ENCODE measurements at places on chromosomes 4 and X.

DNA sequence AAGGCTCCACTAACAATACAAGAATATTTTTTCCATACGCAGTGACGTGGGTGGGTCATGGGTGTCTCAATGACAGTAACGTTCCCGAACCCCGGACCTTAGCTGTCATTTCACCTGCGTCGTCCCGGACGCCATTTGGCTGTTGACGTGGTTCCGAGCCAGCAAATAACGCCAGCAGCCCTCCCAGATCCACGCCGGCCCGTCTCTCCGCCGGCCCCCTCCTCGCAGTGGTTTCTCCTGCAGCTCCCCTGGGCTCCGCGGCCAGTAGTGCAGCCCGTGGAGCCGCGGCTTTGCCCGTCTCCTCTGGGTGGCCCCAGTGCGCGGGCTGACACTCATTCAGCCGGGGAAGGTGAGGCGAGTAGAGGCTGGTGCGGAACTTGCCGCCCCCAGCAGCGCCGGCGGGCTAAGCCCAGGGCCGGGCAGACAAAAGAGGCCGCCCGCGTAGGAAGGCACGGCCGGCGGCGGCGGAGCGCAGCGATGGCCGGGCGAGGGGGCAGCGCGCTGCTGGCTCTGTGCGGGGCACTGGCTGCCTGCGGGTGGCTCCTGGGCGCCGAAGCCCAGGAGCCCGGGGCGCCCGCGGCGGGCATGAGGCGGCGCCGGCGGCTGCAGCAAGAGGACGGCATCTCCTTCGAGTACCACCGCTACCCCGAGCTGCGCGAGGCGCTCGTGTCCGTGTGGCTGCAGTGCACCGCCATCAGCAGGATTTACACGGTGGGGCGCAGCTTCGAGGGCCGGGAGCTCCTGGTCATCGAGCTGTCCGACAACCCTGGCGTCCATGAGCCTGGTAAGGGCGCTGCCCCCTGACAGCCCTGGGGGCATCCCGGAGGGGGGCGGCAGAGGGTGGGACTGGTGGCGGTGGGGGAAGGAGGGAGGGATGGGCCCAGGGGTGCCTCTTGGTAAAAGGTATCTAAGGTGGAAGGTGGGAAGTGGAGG is at the start of gene CPE:
TSS of gene CPE (plus strand) at position 264 of the 933 bp plus-strand sequence. CDS start at position 478, 214 bp downstream.
- H3K4me3 ChIP-seq = peak within 1 kb of the TSS; percentile 80
- peaks cover 18% of the 10 kb centered on the region for H3K4me1 ChIP-seq
- no peaks in the 10 kb centered on the region for H3K36me3 ChIP-seq

DNA sequence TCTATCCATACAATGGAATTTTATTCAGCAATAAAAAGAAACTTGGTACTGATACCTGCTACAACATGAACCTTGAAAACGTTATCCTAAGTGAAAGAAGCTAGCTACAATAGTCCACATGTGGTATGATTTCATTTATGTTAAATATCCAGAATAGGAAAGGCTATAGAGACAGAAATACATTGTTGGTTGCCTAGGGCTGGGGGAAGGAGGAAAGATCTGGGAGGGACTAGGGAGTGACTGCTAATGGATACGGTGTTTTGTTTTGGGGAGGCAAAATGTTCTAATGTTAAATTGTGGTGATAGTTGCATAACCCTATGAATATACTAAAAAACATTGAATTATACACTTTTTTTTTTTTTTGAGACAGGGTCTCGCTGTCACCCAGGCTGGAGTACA is 141.1 kb upstream of the ARX start:
- H3K36me3 ChIP-seq = no peaks in the 10 kb centered on the region
- H3K4me1 ChIP-seq = no peaks in the 10 kb centered on the region
- DNase-seq = no peak
- no peak overlapping the region for H3K27ac ChIP-seq
- no peak overlapping the region for H3K4me3 ChIP-seq

- H3K27ac ChIP-seq = no peak overlapping the region
- peaks cover 6% of the 10 kb centered on the region for H3K36me3 ChIP-seq
- H3K4me3 ChIP-seq = no peak overlapping the region
These were observed 3.6 kb upstream of the STBD1 start for GRCh38 chr4:76302826-76303438.

- peak within 1 kb of the TSS; percentile 80 for H3K27ac ChIP-seq
- H3K27me3 ChIP-seq = peaks cover 13% of the 10 kb centered on the region
- no peaks in the 10 kb centered on the region for H3K4me1 ChIP-seq
- peak; percentile 59 for DNase-seq
These were observed at the start of gene NALF2 for GRCh38 chrX:69503782-69504625. Gene NALF2, plus strand, starts transcription at chrX:69504326. Its CDS starts 957 bp downstream, at chrX:69505283.

DNA sequence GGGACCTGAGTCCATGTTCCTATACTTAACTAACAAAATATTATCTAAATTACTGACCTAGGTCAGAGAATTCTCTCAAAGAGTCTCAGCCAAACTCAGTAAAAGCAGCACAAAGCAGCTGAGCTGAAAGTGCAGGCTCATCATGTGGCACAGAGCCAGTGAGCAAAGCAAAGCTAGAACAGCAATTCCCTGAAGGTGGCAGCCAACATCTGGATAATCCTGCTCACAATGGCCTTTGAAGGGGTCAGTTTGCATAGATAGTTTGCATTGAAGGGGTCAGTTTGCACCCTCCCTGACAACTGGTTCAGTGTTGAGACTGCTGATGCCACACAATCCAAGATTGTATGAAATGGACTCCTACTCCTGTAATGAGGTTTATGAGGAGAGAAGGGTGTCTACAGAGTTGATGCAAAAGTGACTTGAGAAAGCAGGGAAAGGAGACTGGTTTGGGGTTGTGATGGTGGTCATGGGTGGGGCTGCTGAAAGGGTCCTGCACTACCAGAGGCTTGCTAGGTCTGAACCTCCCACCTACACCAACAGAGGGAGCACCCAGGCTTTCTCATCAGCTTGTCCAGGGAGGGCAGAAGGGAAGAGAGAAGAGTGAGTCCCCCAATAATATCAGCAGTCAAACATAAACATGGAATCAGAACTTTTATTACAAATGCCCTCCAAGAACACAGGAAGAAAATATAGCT is 39.7 kb downstream of the TRIM61 start:
- no peak for DNase-seq
- H3K4me1 ChIP-seq = no peaks in the 10 kb centered on the region
- H3K27ac ChIP-seq = no peak overlapping the region

- H3K4me1 ChIP-seq = no peaks in the 10 kb centered on the region
- DNase-seq = no peak
- no peak overlapping the region for H3K4me3 ChIP-seq
- no peaks in the 10 kb centered on the region for H3K27me3 ChIP-seq
- H3K36me3 ChIP-seq = no peaks in the 10 kb centered on the region
These were observed 76.8 kb upstream of the DDX53 start for GRCh38 chrX:22922961-22923360.

- peaks cover 4% of the 10 kb centered on the region for H3K36me3 ChIP-seq
- H3K4me3 ChIP-seq = no peak overlapping the region
- no peak overlapping the region for H3K27ac ChIP-seq
These were observed 62.9 kb downstream of the ELOVL6 start for GRCh38 chr4:110135523-110135922.

DNA sequence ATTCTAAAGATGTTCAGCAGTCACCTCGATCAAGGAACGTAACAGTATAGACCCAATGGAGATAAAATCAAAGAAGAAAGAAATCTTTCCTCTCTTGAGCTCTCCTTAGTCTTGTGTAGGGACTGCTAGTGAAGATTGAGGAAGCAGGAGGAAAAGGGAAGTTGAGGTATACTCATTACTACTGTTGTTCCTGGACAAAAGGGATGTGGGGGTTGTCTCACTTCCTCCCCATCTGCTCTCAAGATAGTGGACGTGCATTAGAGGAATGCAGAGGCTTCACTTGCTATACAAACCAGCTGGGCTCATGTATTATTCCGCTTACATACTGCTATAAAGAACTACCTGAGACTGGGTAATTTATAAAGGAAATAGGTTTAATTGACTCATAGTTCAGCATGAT is 208.9 kb upstream of the ARHGEF9 start:
- no peak for DNase-seq
- no peak overlapping the region for H3K4me3 ChIP-seq
- peaks cover 1% of the 10 kb centered on the region for H3K4me1 ChIP-seq
- H3K36me3 ChIP-seq = no peaks in the 10 kb centered on the region

- H3K4me1 ChIP-seq = peaks cover 14% of the 10 kb centered on the region
- no peak overlapping the region for H3K27ac ChIP-seq
- H3K36me3 ChIP-seq = no peaks in the 10 kb centered on the region
- H3K4me3 ChIP-seq = no peak overlapping the region
- no peak for DNase-seq
These were observed 78.5 kb upstream of the NAF1 start for GRCh38 chr4:163245044-163245728.

DNA sequence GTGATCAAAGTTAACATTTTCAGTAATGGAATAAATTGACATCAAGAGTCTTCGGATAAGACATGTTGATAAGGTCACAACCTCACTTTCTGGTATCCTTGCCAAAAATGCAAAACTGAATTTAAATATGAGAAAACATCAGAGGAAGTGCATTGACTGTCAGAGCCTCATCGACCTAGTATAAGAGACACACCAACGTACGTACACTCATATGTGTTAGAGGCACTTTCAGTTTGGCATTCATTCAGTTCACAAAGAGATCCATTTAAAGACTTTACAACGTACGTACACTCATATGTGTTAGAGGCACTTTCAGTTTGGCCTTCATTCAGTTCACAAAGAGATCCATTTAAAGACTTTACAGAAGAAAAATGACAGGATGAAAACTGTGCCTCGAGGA is 280.3 kb downstream of the INPP4B start:
- H3K27ac ChIP-seq = no peak overlapping the region
- H3K4me3 ChIP-seq = no peak overlapping the region
- peaks cover 5% of the 10 kb centered on the region for H3K4me1 ChIP-seq
- no peaks in the 10 kb centered on the region for H3K36me3 ChIP-seq
- no peaks in the 10 kb centered on the region for H3K27me3 ChIP-seq

- DNase-seq = no peak
- no peaks in the 10 kb centered on the region for H3K27me3 ChIP-seq
- no peaks in the 10 kb centered on the region for H3K4me1 ChIP-seq
- no peak overlapping the region for H3K27ac ChIP-seq
- H3K36me3 ChIP-seq = no peaks in the 10 kb centered on the region
These were observed 92.3 kb downstream of the PSAPL1 start for GRCh38 chr4:7342223-7343080.

DNA sequence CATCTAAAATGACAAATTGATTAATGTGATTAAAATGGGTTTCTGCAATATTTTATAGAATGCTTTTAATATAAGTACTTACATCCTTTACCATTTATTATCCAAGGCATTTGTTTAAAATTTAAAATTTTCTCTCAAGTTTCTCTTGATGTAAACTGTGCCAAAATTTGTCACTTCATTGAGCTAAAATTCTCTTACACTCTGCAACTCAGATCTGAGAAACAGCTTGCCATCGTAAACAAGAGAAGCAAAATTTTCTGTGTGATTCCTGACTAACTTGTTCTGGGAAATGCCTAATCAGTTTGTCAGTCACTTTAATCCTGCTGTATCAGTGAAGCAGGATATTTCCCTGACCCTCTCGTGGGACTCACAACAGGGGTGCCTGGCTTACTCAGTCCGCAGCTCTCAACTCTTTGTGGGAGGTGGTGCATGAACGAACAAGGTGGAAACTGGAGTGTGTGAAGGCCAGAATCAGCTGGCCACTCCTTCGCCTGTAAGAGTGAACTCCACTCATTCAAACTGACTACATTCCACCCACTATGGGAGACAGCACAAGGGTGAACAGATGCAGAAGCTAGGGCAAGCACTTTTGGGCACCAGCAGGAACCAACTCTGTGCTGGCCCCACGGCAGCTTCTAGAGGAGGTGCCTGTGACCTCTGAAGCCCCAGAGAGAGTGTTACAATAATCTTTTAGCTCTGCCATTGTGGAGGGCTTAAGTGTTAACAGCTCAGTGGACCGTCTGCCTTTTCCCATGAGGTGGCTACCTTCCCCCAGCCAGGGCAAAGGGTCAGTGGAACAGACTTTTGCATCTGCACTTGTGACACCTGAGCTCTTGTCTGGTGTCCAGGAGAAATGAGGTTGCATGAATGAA is 349.4 kb downstream of the FAT4 start:
- no peaks in the 10 kb centered on the region for H3K4me1 ChIP-seq
- H3K27me3 ChIP-seq = no peaks in the 10 kb centered on the region
- H3K36me3 ChIP-seq = no peaks in the 10 kb centered on the region
- no peak overlapping the region for H3K4me3 ChIP-seq
- no peak for DNase-seq

- H3K27me3 ChIP-seq = no peaks in the 10 kb centered on the region
- DNase-seq = no peak
- H3K36me3 ChIP-seq = peaks cover 19% of the 10 kb centered on the region
- H3K27ac ChIP-seq = peak overlapping the region; percentile 45
- no peak overlapping the region for H3K4me3 ChIP-seq
These were observed 10.4 kb downstream of the CCNI start for GRCh38 chr4:77065382-77065781.
